Uterine smooth muscle cell (primary cell): ENCODE measurements at places on chromosomes 2 and 18. TPM values are rescaled to one million over a fixed set of nuclear protein-coding genes. Genes with fewer than 3 reads are reported as not detected.

The SPC25 gene
- total RNA-seq: 2.6 and 15.2 TPM in 2 replicates

The TUBB8B gene
- total RNA-seq: not detected in 2 replicates

The ONECUT2 gene
- total RNA-seq: under 0.01 TPM in 2 replicates

The LRRC30 gene
- not detected in 2 replicates for total RNA-seq

The COPS8 gene
- 89.7 and 113 TPM in 2 replicates for total RNA-seq

The CTNNA2 gene
- 0.11 TPM in 1 of 2 replicates, not detected in the other for total RNA-seq

The DYNAP gene
- total RNA-seq: not detected in 2 replicates

The KYNU gene
- 9.1 and 16.6 TPM in 2 replicates for total RNA-seq

The TM4SF20 gene
- total RNA-seq: not detected in 2 replicates

The CD226 gene
- 0.44 and 0.50 TPM in 2 replicates for total RNA-seq

The CHAC2 gene
- 3.5 and 11.8 TPM in 2 replicates for total RNA-seq

The SERPINB12 gene
- not detected in 2 replicates for total RNA-seq

The AKAIN1 gene
- not detected in 2 replicates for total RNA-seq
